ENCODE measurements at places on chromosomes 4 and X.

GRCh38 chr4:2814627-2815270, 21.9 kb downstream of the SH3BP2 start:
- DNase-seq = no peak

- DNase-seq = peak; percentile 49
These were observed 8.9 kb downstream of the FAT4 start for GRCh38 chr4:125323654-125324053.

DNA sequence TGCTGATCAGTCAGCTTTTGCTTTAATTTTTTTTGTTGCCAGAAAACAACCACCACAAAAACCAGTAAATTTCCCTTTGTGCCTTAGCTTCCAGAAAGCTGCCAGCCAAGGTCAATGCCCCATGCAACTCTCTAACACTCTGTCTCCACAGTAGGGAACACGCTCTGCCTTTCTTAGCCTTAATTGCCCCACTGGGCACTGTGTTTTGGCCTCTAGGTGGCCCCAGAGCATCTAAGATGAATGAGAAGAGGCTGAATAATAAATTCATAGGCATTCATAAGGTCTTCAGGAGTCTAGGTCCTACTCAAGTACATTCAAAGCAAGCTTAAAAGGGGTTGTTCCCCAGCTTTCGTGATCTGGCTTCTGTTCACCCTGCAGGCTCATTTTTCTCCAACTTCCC, 57.7 kb upstream of the PASD1 start:
- peak; percentile 69 for DNase-seq

DNA sequence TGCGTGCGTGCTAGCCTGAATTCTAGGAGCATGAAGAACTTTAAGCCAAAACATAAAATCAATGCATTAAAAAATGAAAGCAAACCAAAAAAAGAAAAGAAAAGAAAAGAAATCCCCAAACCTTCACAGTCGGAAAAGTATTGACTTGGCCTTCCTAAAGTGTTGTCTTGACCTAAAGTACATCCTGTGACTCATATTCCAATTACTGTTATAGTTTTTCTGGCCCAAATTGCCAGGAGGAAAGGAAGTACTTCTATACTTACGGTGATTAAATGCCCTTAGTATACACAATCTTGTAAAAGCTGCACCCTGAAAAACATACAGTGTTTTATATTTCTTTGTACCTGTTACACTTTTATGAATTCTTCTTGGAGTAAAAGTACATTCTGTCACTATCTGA, 512.8 kb downstream of the ANKRD50 start:
- no peak for DNase-seq

- peak; percentile 91 for DNase-seq
These were observed 135.4 kb upstream of the DUSP21 start for GRCh38 chrX:44708470-44708869.

DNA sequence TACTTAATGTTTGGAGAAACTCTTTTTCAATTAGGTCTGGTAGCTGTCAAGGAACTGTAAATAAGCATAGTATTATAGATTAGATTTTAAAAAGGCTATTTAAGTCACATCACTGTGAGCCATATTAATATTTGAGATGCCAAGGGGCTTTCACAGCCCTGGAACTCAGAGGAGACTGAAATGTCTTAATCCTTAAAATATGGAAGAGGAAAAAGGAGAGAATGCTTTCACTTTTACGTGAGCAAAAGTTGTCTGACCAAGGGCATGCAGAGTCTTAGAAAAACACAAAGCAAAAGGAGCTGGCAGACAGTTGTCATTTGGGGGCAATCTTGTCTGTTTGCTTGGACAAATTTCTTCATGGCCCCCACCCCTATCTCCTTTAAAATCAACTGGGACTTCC, 253.2 kb upstream of the IGFBP7 start:
- DNase-seq = peak; percentile 17

GRCh38 chr4:5037553-5038551, 13.4 kb upstream of the STK32B start:
- peak; percentile 85 for DNase-seq

DNA sequence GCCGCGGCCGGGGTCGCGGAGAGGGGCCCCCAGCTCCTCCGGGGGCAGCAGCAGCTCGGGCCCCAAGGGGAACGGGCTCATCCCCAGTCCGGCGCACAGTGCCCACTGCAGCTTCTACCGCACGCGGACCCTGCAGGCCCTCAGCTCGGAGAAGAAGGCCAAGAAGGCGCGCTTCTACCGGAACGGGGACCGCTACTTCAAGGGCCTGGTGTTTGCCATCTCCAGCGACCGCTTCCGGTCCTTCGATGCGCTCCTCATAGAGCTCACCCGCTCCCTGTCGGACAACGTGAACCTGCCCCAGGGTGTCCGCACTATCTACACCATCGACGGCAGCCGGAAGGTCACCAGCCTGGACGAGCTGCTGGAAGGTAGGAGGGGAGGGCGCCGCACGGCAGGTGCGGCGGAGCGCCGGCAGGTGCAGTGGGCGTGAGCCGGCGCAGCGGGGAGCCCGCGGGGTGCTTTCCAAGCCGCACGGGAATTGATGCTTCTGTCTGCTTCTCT, 886 bp downstream of the DCLK2 start:
- DNase-seq = no peak

DNA sequence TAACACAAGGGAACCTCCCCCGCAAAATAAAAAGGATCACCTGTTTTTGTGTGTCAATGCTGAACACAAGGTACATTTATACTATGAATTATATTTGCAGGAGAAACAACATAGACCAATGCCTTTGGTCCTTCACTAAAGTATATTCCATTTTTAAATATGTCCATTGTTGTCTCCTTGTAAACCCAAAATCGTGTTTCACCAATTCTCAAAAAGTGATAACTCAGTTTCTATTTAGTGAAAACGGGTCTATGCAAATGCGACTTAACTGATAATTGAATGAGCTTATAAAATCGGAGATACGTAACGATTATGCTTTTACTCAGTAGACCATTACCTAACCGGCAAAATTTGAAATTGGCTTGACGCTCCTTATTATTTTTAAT, 2.1 kb downstream of the BRWD3 start:
- DNase-seq = peak; percentile 43

GRCh38 chr4:107518076-107518475, 202.0 kb downstream of the PAPSS1 start:
- DNase-seq = no peak

DNA sequence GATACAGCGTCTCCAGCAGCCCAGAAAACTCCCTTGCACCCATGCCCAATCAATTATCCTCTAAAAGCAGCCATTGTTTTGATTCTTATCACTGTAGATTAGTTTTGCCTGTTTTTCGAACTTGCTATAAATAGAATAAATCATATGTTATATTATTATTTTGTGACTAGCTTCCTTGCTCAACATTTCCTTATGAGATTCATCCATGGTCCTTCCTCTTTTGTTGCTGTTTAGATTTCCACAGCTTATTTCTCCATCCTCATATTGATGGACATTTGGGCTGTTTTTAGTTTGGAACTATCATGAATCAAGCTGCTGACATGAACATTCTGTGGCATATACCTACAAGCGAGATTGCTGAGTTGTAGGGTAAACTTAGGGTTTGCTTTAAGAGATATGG, 595.3 kb downstream of the BCOR start:
- no peak for DNase-seq

GRCh38 chrX:29870608-29871007, 344.8 kb upstream of the MAGEB2 start:
- no peak for DNase-seq

DNA sequence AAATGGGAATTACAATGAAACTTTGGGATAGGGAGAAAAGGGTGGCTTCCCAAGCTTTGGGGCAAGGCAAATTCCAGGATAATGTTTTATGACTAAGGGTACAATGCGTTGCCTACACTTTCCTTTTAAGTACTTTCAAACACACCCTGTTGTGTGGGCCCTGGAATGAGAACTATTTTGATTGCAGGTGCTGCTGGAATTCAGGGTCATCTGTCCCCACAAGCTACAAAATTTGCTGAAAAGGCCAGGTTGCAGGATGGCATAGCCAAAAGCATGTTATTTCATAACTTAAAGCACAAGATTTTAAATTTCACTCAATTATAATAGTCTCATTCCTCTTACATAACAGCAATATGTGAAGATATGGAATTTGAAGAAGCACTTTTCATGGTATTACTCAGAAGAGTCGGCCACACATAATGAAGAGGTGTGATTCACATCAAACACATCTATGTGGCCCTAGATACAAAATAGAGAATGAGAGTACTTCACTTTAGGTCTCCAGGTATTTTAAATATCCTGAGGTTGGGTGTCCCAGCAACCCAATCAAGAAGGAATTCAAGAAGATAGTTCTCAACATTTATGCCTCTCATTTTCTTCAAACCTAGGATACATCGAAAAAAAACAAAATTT, 89.3 kb downstream of the APBB2 start:
- no peak for DNase-seq

DNA sequence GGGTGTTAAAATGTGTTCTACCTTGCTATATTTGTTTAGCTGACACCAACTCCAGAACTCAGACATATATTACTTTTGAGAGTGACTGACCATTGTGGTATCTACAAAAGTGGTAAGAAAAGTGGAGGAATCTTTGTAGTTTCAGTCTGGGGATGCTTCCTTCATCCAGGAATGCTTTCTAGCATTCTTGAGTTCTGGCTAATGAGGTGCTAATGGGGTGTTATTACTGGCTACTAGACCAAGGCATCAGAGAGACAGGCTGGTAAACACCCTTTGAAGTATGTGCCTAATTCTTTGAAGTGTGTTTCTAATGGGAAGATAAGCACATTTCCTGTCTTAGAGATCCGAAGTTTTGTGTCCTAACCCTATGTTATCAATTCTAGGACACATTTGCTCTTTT, 310.4 kb downstream of the SPRY1 start:
- DNase-seq = no peak

DNA sequence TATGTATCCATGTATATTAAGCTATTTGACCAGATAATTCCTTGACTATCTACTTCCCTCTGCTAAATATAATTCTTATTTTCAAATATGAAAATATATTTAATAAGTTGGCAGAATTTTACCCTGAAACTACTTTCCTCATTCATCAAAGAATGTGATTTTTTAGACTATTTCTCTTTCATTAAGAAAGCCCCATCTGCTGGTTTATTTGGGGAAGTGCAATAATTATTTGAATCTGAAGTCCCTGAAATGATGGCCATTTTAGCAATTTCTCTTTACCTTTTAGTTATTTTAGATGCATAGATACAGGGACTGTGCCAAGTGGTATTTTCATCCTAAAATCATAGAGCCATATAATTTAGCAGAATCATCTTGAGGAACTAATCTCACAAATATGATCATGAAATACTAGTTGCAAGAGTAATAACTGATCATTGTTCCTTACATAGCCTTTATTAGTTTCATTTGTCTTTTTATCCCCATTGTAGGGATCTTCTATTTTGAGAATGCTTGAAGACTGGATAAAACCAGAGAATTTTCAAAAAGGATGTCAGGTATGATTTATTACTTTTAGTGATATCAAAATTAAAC, 39.0 kb downstream of the ENPEP start:
- peak; percentile 81 for DNase-seq

GRCh38 chr4:117986321-117986720, 48.0 kb upstream of the NDST3 start:
- peak; percentile 43 for DNase-seq
